ENCODE measurements at places on chromosomes 2 and 18. TPM values are rescaled to one million over a fixed set of nuclear protein-coding genes. Genes with fewer than 3 reads are reported as not detected.
A peak's percentile ranks its signal among the peaks of the same experiment; 100 is the strongest.

- peak overlapping the region; percentile 98 for H3K27ac ChIP-seq
- H3K4me3 ChIP-seq, result peak overlapping the region; percentile 82
- no peaks in the 10 kb centered on the region for H3K4me1 ChIP-seq
Observed at GRCh38 chr2:131093696-131094462, 619 bp upstream of the FAM168B start.

GRCh38 chr2:231554327-231554726 is 24.1 kb upstream of the NMUR1 start:
- no peaks in the 10 kb centered on the region for H3K4me1 ChIP-seq
- H3K36me3 ChIP-seq, result no peaks in the 10 kb centered on the region
- no peaks in the 10 kb centered on the region for H3K27me3 ChIP-seq

DNA sequence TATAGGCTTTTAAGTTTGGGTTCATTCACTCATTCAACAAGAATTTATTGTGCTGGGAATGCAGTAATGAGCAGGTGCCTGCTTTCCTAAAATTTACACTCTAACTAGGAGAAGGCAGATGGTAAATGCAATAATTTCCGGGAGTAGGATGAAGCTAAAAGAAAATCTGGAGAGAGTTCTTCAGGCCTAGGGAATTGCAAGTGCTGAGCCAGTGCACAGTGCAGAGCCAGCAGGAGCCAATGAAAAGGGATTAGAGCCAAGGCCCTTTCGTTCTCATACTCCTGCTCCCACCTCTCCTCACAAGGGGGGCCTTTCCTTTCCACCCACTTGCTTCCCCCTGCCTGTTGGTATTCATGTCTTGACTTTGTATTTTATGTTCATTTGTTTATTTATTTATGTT is 55.1 kb downstream of the CFAP221 start:
- no peaks in the 10 kb centered on the region for H3K36me3 ChIP-seq
- no peak for DNase-seq

DNA sequence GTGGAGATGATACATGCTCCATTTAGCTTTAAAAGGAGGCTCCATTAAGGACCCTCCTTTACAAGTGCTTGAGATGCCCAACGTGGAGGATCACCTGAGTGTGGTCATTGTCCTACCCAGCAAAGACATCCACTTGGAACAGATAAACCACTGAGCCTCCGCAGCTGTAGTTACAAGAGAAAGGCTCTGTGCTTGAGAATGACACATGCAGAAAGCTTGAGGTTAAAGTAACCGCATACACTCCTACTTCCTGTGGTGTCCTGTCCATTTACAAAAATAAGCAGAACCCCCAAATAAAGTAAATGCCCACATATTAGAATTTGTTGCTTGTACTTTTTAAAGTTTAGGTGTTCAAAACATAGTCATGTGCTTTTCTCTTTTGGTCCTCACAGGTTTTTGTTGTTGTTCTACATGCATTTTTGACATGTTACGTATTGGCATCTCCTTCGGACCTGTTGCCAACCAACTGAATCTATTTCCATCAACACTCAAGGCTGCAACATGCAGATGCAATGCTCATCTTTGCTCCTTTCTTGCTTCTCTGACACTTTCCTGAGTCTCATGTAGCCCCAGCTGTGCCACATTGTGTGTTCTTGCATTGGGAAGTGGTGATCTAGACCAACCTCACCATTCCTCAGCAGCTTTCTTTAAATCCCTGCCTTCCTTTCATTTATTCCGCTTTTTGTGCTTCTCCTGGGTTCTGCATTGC is 56.0 kb downstream of the SERPINB7 start:
- H3K27ac ChIP-seq, result no peak overlapping the region
- H3K27me3 ChIP-seq, result no peaks in the 10 kb centered on the region
- H3K36me3 ChIP-seq, result no peaks in the 10 kb centered on the region
- H3K4me1 ChIP-seq, result no peaks in the 10 kb centered on the region
- no peak for DNase-seq

DNA sequence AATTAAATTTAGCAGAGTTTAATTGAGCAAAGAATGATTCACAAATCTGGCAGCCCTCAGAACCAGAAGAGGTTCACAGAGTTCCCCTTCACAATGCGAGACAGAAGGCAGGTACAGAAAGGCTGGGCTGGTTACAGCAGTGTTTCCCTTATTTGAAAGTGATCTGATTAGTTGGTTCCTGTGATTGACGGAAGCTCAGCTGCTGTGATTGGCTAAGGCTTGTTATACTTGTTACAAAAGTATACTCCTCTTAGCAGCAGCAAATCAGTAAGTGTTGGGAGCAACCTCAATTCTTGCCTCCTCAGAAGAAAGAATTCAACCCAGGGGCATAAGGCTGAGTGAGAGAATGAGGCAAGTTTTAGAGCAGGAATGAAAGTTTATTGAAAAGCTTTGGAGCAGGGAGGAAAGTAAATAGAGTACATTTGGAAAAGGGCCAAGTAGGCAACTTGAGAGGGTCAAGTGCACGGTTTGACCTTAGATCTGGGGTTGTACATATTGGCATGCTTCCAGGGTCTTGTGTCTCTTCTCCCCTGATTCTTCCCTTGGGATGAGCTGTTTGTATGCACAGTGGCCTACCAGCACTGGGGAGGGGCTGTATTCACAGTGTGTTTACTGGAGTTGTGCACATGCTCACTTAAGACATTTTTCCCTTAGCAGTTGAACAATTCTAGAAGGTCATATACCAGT is 431.8 kb upstream of the RAB12 start:
- H3K27ac ChIP-seq, result no peak overlapping the region
- H3K36me3 ChIP-seq, result no peaks in the 10 kb centered on the region
- no peak for DNase-seq
- no peaks in the 10 kb centered on the region for H3K4me1 ChIP-seq

DNA sequence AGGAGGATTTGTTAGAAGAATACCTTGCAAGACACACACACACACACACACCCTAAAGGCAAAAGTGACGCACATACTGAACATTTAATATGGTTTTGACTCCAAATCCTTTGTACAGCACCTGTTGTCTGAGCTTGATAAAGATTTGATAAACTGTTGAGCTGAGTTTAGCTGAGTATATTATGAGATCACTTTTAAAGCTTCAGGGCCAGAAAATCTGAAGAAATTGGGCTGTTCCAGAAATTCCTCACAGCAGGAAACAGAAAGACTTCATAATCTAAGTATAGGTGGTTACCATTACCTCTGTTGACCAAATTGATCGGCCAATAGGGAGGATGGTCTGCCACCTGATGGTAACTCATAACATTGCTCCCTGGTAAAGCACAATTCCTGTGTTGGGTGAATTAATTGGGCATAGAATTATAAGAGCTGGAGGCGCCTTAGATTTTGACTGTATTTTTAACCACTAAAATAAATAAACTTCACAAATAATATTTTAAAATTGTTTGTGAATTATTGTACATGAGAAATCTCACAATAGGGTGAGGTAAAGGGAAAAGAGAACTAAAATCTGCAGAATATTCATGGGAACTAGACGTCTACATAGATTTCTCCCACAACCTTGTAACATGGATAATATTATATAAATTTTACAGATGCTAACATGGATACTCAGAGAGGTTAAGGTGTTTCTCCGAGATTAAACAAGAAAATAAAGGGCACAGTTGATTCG is 21.8 kb upstream of the RPIA start:
- no peak overlapping the region for H3K4me3 ChIP-seq
- H3K27ac ChIP-seq, result no peak overlapping the region
- no peaks in the 10 kb centered on the region for H3K4me1 ChIP-seq
- no peaks in the 10 kb centered on the region for H3K27me3 ChIP-seq

POTEI gene
- 0.98 TPM for total RNA-seq
